Activated naive CD8-positive, alpha-beta T cell treated with anti-CD3 and anti-CD28 coated beads for 36 hours (primary cell): ENCODE measurements at places on chromosomes 3 and 15. TPM values are rescaled to one million over a fixed set of nuclear protein-coding genes. Genes with fewer than 3 reads are reported as not detected.

- peaks cover 18% of the 10 kb centered on the region for H3K27me3 ChIP-seq
- peak overlapping the region; percentile 66 for H3K4me3 ChIP-seq
- peaks cover 13% of the 10 kb centered on the region for H3K4me1 ChIP-seq
- DNase-seq = peak; percentile 73
These were observed 781 bp upstream of the CYP1A1 start for GRCh38 chr15:74725845-74726773.

BOC gene
- total RNA-seq = 0.44 TPM

CFAP100 gene
- total RNA-seq = not detected

GRCh38 chr3:53163444-53164387 lies 2.7 kb downstream of the PRKCD start:
- H3K4me3 ChIP-seq = peak overlapping the region; percentile 91
- H3K36me3 ChIP-seq = peaks cover 2% of the 10 kb centered on the region
- H3K27ac ChIP-seq = no peak overlapping the region
- H3K4me1 ChIP-seq = peaks cover 24% of the 10 kb centered on the region
- DNase-seq = no peak

TMEM207 gene
- not detected for total RNA-seq

DNA sequence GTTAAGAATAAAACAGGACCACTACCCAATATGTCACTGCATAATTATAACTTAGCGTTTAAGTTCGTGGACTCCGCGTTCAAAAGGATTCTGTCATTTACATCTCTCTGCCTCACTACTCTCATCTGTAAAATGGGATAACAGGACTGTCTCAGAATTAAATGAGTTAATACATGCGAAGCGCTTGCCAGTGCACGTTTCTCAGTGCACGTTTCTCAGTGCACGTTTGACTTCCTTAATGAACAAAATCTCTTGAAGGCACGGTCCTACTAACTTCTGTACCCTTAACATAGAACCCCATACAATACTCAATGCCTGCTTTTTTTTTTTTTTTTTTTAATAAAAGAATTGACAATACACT lies 499 bp downstream of the RABL3 start:
- DNase-seq = no peak
- H3K4me3 ChIP-seq = peak overlapping the region; percentile 87
- no peaks in the 10 kb centered on the region for H3K27me3 ChIP-seq
- peaks cover 24% of the 10 kb centered on the region for H3K36me3 ChIP-seq
- peaks cover 28% of the 10 kb centered on the region for H3K4me1 ChIP-seq

CCDC51 gene
- total RNA-seq = 29.5 TPM

DNA sequence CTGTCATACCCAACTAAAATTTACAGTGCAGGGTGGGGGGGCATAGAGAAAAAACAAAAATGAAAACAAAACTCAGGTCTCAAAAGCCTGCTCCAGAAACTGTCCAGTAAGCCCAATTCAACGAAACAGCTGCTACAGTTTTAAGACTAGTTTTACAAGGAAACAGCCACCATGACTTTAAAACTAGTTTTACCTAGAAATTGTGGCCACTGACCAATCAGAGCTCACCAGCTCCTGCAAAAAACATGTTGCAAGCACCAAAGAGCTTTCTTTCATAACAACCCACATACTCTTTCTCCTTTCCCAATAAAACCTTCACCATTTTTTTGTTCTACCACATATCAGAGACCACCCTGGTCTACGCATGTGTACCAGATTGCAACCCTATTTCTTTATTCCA lies 7.3 kb upstream of the CFAP91 start:
- H3K36me3 ChIP-seq = peaks cover 3% of the 10 kb centered on the region
- H3K4me3 ChIP-seq = no peak overlapping the region
- no peak overlapping the region for H3K27ac ChIP-seq
- no peak for DNase-seq

- no peak overlapping the region for H3K4me3 ChIP-seq
- H3K36me3 ChIP-seq = no peaks in the 10 kb centered on the region
- no peaks in the 10 kb centered on the region for H3K27me3 ChIP-seq
- H3K4me1 ChIP-seq = peaks cover 31% of the 10 kb centered on the region
- DNase-seq = no peak
- H3K27ac ChIP-seq = no peak overlapping the region
These were observed 107.4 kb downstream of the IGF1R start for GRCh38 chr15:98755781-98756180.

DNA sequence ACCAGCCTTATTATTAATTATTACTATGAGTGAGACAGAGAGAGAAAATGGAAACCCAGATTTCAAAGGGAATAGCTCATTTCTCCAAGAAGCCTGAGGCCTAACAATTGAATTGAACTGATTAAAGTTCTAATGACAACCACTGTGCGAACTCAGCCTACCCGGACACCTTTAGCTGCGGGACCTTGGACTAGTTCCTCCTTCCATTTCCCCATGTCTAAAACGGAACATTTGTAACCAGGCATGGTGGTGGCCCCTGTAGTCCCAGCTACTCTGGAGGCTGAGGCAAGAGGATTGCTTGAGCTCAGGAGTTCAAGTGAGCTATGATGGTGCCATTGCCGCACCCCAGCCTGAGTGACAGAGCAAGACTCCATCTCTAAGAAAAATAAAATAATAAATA lies 16.4 kb upstream of the RTP2 start:
- DNase-seq = no peak
- no peak overlapping the region for H3K4me3 ChIP-seq
- no peak overlapping the region for H3K27ac ChIP-seq
